Right ventricle myocardium inferior (tissue), 1 donor: ENCODE measurements at places on chromosomes 3 and 15.

- DNase-seq, result no peak
These were observed 63.7 kb downstream of the LRCH3 start for GRCh38 chr3:197854596-197855343.

DNA sequence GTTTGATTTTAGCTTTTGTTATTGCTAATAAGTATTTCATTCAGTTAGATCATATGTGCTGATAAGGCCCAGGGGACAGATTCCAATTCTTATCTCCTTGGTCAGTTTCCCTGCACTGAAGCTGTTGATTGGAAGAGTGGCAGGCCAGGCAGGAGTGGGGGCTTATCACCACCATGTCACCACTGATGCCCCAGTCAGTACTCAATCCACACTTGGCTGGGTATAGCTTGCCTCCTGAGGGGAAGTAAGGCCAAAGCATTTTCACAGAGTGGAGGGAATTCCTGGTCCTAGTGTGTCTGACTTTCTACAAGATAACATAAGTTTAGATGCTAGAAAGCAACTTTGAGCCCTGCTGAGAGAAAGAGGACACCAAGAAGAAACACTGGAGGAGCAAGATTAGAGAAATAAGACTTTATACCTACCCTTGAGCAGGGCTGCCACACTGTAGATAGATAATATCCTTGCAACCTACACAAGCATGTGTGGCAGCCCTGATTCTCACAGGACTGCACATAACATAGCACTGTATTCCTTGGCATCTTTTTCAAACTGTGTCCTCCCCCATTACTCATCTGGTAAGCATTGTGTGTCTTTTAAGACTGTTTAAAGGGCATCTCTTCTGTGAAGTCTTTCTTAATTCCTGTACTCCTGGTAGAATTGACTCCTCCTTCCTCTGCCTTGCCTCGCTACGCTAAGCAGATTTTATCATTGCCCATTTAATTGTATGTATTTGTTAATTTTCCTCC is 24.3 kb downstream of the OXNAD1 start:
- no peak for DNase-seq

DNA sequence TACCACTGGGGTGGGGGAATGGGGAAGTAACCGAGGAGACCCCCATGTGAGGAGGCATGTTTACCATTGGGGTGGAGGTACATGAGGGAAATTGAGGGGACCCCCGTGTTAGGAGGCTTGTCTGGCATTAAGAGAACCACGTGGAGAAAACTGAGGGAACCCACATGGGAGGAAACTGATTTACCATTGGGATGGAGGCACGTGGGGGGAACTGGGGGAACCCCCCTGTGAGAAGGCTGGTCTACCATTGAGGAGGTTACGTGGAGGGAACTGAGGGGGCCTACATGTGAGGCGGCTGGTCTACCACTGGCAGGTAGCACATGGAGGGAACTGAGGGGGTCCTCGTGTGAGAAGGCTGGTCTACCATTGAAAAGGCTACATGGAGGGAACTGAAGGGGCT is 159.4 kb downstream of the FBLN2 start:
- no peak for DNase-seq

DNA sequence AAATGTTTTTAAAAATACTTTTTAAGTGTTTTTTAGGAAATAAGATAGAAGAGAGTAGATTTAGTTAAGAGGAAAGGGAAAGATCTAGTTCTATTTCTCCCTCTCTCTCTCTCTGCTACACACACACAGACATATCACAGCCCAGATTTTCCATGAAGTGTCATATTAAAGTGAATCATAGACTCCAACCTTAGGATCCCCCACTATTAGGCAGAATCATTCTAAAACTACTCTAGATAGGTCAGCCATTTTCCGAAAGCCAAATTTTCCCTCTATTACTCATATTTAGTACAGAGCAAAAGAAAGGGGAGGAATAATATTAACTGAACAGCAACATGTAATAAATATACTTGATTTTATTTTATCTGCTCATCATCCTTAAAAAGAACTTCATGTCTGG is 45.1 kb upstream of the RSL24D1 start:
- DNase-seq, result no peak

DNA sequence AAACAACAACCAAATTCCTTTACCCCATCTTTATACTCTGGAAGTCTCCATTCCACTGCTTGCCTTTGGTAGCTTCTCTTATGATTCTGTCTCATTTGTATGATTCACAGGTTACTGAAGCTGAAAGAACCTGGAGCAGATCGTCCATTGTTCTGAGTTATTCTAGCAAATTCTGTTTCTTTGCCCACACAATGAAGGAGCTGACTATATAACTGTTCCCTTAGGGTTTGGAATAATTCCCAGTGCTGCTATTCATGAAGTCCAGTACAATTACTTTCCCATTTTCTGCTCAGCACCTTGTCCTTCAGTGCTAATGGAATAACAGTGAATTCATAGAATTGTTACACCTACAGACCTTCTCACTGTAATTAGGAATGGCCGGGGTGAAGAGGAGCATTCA is 167.8 kb downstream of the CHST2 start:
- no peak for DNase-seq

DNA sequence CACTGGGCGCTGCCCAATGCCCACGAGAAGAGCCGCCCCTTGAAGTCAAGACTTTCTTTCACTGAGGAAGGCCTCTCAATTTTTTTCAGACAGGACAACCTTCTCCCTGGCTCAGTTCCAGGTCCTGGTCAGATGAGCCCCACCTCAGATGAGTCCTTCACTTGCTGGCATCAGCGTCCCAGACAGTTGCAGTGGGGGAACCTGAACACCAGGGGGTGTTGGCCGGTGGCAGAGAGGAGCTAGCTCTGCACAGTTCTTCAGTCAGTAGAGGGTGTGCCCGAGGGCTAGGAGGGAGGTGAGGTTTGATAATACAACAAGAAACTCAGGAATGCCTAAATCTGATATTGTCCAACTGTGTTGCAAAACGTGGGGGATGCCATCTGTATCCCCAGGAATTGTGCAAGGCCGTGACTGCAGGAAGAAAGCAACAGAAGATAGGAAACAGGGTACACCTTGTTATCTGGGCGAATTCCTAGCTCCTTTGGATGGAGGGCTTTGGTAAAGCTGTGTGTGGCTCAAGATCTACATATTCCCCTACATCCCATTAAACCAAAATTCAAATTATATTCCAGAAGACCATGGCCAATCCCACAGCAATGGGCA is 34.3 kb downstream of the CCR3 start:
- no peak for DNase-seq
